WTC11 (cell line): ENCODE measurements at places on chromosomes 7 and 10. TPM values are rescaled to one million over a fixed set of nuclear protein-coding genes. Genes with fewer than 3 reads are reported as not detected.

PLAU gene
- 15.0 to 18.0 TPM (median 16.2 TPM) in 3 replicates for total RNA-seq

NPFFR1 gene
- 0.04 to 0.05 TPM in 2 of 3 replicates, not detected in the other for total RNA-seq

ZNF680 gene
- total RNA-seq: 12.9 to 13.9 TPM (median 13.0 TPM) in 3 replicates

TCF7L2 gene
- total RNA-seq: 44.5 to 51.4 TPM (median 51.1 TPM) in 3 replicates

NUDT13 gene
- total RNA-seq: 1.8 to 2.9 TPM (median 2.0 TPM) in 3 replicates

MYO3A gene
- 3.7 to 6.4 TPM (median 6.0 TPM) in 3 replicates for total RNA-seq

DNA sequence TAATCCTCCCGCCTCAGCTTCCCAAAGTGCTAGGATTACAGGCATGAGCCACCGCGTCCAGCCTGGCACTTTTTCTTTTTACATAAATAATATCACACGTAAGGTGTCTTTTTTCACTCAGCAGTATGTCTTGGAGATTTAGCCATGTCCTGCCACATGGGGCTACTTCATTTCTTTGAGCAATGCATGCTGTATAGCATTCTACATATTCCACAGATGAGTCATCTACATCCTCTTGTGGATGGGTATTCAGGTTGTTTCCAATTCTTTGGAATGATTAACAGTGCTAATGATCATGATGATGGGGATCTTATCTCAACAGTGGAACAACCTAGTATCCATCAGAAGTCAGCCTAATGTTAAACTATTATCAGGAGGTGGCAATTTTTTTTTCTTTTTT, 50.8 kb downstream of the ZNF503 start:
- H3K36me3 ChIP-seq: no peaks in the 10 kb centered on the region
- no peak overlapping the region for H3K27ac ChIP-seq
- H3K27me3 ChIP-seq: 0 out of 2 replicates have a peak, but pooled peaks cover 3% of the 10 kb centered on the region
- no peak overlapping the region for H3K4me3 ChIP-seq

DNA sequence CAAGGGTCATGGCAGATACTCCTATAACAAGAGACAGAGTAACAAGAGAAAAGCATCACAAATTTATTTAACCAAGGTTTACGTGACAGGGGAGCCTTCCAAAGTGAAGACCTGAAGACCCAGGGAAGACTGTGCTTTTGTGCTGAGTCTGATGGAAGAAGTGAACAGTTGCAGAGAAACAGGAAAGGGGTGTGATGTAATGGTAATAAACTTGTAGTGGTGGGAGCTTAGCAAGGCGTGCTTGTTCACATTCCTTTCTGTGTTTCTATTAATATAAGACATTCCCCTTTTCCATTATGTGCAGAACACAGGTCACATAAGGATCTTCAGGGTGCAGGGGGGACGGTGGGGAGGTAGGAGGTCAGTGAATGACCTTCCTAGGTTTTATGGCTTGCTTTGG, 25.5 kb upstream of the C10orf67 start:
- no peaks in the 10 kb centered on the region for H3K27me3 ChIP-seq
- no peak for DNase-seq
- H3K27ac ChIP-seq: no peak overlapping the region

GRCh38 chr10:83607959-83608745, 531.2 kb upstream of the GHITM start:
- H3K27me3 ChIP-seq: no peaks in the 10 kb centered on the region
- H3K36me3 ChIP-seq: no peaks in the 10 kb centered on the region
- H3K4me3 ChIP-seq: no peak overlapping the region
- H3K27ac ChIP-seq: no peak overlapping the region

GRCh38 chr10:35412900-35413491, 76.7 kb downstream of the CCNY start:
- H3K27me3 ChIP-seq: no peaks in the 10 kb centered on the region
- H3K4me3 ChIP-seq: no peak overlapping the region
- H3K4me1 ChIP-seq: peaks cover 41% of the 10 kb centered on the region
- H3K27ac ChIP-seq: no peak overlapping the region

DNA sequence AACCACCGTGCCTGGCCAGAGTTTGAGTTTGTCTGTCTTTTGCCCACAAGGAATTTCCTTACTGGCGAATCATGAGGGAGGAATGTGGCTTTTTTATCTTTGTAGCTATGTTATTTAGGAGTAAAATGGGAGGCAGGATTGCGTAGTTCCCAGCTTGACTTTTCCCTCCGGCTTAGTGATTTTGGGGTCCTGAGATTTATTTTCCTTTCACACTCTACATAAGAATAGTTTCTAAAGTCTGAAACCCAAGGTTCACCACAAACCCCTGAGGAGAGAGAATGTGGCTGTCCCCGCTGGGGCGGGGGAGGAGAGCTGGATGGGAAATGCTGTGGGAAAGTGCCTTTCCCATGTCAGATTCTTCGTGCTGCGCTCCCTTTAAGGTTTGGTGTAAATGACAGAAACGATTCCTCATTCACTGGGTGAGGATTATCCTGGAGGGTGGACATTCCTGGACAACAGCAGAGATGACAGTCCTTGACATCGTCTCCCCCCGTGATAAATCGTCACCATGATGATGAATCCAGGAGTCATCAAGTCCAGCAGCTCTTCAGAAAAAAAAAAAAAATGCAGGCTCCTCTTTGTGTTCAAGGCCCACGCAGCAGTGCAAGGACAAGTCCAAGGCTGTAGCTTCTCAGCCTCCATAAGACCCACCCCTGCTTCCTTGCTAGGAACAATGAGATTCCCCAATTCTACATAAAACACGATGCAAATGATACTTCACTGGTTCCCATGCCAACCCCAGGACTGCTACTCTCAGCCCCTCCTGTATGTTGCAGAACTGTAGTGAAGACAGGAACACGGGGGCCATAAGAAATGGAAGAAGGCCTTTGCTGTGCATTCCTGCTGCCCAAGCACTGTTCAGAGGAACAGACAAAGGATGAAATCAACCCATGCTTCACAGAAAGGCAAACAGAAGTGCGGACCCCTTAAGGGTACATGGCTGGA, 233.1 kb downstream of the CCDC3 start:
- peak; percentile 50 for DNase-seq
- H3K27ac ChIP-seq: peak overlapping the region; percentile 22
- peaks cover 12% of the 10 kb centered on the region; the same call in 1 of the 2 replicates for H3K36me3 ChIP-seq
- peaks cover 63% of the 10 kb centered on the region for H3K4me1 ChIP-seq
- peaks cover 2% of the 10 kb centered on the region; the same call in 1 of the 2 replicates for H3K27me3 ChIP-seq

- H3K4me3 ChIP-seq: no peak overlapping the region
- no peak overlapping the region for H3K27ac ChIP-seq
- H3K27me3 ChIP-seq: no peaks in the 10 kb centered on the region
These were observed 647.7 kb downstream of the GRM8 start for GRCh38 chr7:126605056-126605455.

GRCh38 chr7:130065500-130066152, 4.7 kb upstream of the KLHDC10 start:
- no peaks in the 10 kb centered on the region for H3K36me3 ChIP-seq
- no peak overlapping the region for H3K4me3 ChIP-seq
- H3K27ac ChIP-seq: no peak overlapping the region
- H3K27me3 ChIP-seq: no peaks in the 10 kb centered on the region
- H3K4me1 ChIP-seq: peaks cover 6% of the 10 kb centered on the region
- DNase-seq: no peak

DNA sequence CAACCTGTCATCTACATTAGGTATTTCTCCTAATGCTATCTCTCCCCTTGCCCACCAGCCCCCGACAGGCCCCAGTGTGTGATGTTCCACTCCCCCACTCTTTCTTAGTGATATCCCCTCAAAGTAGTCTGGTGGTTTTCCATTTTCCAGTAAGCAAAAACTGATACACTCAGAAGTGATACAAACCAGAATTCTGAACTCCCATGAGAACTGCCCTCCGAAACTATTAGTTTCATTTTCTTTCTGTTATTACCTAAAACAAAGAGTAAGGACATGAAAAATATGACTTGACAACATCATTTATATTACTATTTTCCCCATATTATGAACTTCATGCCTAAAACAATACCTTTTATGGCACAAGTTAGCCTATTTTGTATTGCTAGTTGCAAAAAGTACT, 175.0 kb downstream of the OTUD1 start:
- H3K27ac ChIP-seq: no peak overlapping the region
- DNase-seq: no peak
- no peaks in the 10 kb centered on the region for H3K36me3 ChIP-seq
- no peaks in the 10 kb centered on the region for H3K27me3 ChIP-seq
- H3K4me1 ChIP-seq: no peaks in the 10 kb centered on the region

DNA sequence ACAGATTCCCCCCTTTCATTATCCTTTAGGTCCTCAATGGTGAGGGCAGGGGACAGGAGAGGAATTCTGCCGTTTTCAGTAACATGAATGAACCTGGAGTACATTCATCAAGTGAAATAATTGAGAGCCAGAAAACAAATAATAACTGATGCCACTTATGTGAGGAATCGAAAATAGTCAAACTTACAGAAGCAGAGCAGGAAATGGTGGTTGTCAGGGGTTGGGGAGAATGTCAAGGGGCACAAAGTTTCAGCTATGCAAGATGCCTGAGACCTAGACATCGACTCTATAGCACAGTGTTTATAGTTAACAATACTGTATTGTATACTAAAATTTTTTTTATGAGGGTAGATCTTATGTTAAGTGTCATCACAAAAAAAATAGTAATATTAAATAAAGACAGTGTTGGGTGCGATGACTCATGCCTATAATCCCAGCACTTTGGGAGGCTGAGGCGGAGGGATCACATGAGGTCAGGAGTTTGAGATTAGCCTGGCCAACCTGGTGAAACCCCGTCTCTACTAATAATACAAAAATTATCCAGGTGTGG, 1219.8 kb downstream of the GATA3 start:
- H3K4me1 ChIP-seq: no peaks in the 10 kb centered on the region
- no peak for DNase-seq
- no peak overlapping the region for H3K27ac ChIP-seq
- H3K4me3 ChIP-seq: no peak overlapping the region
- 0 out of 2 replicates have a peak, but pooled peaks cover 2% of the 10 kb centered on the region for H3K36me3 ChIP-seq

DNA sequence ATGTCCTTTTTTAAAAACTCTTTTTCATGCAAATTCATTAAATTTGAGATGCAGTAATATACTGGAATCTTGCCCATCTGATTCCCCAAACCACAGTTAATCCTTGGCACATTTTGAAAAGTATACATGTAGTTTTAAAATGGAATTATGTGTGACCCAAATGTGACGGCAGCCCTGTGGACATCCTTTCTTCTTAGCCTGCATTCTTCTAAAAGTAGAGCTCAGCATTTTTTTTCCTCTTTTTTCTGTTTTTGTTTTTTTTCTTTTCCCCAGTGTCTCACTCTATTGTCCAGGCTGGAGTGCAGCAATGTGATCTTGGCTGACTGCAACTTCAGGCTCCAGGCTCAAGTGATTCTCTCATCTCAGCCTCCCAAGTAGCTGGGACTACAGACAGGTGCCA, 338.9 kb downstream of the GALNT17 start:
- H3K4me1 ChIP-seq: peaks cover 78% of the 10 kb centered on the region
- no peaks in the 10 kb centered on the region for H3K27me3 ChIP-seq
- H3K4me3 ChIP-seq: no peak overlapping the region
- peaks cover 38% of the 10 kb centered on the region for H3K36me3 ChIP-seq
- peak overlapping the region; percentile 94 for H3K27ac ChIP-seq

DNA sequence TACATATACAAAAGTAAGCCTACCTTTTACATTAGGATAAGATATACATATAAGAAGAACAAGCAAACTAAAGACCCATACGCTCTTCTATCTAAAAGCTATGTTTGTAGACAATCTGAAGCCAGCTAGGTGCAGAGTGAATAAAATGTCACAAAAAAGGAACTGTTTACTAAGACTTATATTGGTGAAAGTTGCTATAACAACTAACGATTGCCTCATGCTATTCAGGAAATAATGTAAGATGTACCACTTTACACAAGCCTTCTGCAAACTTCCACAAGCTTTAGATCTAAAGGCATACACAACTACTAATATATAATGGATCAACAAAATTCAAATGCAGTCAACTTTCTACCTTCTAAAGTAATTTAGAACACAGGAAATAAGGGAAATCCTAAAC, 175.1 kb downstream of the SRPK2 start:
- no peak overlapping the region for H3K4me3 ChIP-seq
- H3K36me3 ChIP-seq: peaks cover 4% of the 10 kb centered on the region; the same call in 1 of the 2 replicates
- no peak for DNase-seq
- H3K4me1 ChIP-seq: peaks cover 20% of the 10 kb centered on the region
- H3K27ac ChIP-seq: no peak overlapping the region

GRCh38 chr7:25852211-25852938, 299.6 kb upstream of the NFE2L3 start:
- H3K27me3 ChIP-seq: peaks cover 37% of the 10 kb centered on the region
- H3K4me3 ChIP-seq: peak overlapping the region; percentile 74
- no peak overlapping the region for H3K27ac ChIP-seq
- peaks cover 18% of the 10 kb centered on the region for H3K4me1 ChIP-seq

DNA sequence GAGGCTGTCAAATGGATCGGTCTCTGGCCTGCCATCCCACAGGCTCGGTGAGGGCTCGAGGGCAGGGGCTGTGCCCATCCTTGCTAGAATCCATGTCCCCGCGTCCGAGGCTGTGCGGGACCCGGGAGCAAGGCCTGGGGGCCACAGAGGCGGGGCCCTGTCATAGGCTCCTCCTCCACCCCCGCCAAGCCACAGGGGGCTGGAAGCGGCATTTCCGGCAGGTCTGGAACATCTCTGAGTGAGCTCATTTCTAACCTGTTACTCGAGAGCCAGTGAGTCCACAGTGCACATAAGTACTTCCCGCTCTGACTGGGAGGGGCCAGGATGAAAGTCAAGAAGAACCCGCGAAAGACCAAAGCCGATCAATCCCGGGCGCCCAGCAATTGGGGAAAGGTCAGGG, 57.6 kb downstream of the NKX6-2 start:
- no peaks in the 10 kb centered on the region for H3K27me3 ChIP-seq
- no peak overlapping the region for H3K27ac ChIP-seq
- no peaks in the 10 kb centered on the region for H3K4me1 ChIP-seq
- no peaks in the 10 kb centered on the region for H3K36me3 ChIP-seq
- no peak overlapping the region for H3K4me3 ChIP-seq

- no peaks in the 10 kb centered on the region for H3K27me3 ChIP-seq
- peaks cover 15% of the 10 kb centered on the region for H3K4me1 ChIP-seq
- peaks cover 13% of the 10 kb centered on the region for H3K36me3 ChIP-seq
- H3K27ac ChIP-seq: no peak overlapping the region
- no peak for DNase-seq
These were observed 262.5 kb upstream of the PPP2R2D start for GRCh38 chr10:131638049-131638879.

DNA sequence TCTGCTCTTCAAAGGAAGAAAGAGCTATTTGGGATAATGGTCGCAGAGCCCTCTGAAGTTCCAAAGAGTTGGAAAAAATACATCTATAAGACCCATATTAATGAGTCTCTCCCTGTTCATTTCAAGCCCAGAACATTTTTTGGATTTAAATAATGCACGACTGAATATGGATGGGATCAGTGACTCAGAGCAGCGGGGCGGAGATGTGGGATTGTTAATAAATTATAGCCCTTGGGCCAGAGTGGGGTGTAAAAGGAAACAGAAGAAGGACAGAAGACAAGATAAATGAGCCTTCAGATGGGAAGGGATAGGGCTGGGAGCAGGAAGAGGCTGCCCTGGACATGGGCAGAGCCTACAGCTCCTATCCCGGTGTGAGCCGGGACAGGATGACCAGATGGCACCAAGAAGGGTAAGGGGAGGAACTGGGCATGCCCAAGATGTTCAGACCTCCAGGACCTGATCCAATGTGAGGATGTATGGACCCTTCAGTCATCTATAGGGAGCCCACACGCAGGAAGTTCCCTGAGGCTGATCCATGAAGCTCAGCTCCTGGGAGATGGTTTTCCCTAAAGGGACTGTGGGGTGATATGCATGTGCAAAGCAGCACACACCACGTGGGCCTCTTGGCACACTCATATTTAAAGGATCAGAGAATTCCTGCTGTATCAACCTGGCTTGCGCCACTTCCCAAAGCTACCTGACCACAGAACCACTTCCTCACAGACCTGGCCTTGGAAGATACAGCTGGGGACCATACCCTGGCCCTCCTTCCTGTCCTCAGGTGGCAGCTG, 96.1 kb upstream of the PLXNA4 start:
- no peak for DNase-seq
- peaks cover 2% of the 10 kb centered on the region; the same call in 1 of the 2 replicates for H3K27me3 ChIP-seq
- no peak overlapping the region for H3K4me3 ChIP-seq
- no peaks in the 10 kb centered on the region for H3K4me1 ChIP-seq
- no peak overlapping the region for H3K27ac ChIP-seq
- H3K36me3 ChIP-seq: no peaks in the 10 kb centered on the region
